ENCODE measurements at places on chromosomes 6 and 20.

- DNase-seq, result no peak
These were observed 291.4 kb downstream of the BTBD9 start for GRCh38 chr6:38348371-38348770.

- DNase-seq, result no peak
These were observed 158.3 kb upstream of the RUNX2 start for GRCh38 chr6:45169815-45170214.

DNA sequence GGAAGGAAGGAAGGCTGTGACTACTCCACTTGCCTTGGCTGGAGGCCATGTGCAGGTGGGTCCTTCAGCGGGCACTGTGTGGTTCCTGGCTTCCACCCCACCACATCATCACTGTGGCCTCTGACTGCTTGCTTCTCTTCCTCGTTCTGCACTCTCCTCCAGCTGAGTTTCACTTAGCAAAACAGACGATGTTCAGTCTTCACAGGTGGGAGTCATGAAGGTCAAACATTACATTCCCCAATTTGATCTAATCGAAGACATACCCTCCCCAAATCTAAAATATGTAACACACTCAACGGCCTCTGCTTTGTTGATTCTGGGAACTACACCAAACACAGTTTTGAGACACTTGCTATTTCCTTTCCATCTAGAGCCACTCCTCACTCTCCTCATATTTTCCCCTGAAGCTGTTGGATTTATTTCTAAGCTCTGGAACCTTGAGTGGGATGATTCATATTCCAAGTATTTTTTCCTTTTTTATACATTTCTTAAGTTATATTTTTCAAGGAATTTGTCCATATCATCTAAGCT lies 132.5 kb upstream of the FOXA2 start:
- no peak for DNase-seq

- no peak for DNase-seq
These were observed 9.5 kb upstream of the CDKN1A start for GRCh38 chr6:36669002-36669401.

DNA sequence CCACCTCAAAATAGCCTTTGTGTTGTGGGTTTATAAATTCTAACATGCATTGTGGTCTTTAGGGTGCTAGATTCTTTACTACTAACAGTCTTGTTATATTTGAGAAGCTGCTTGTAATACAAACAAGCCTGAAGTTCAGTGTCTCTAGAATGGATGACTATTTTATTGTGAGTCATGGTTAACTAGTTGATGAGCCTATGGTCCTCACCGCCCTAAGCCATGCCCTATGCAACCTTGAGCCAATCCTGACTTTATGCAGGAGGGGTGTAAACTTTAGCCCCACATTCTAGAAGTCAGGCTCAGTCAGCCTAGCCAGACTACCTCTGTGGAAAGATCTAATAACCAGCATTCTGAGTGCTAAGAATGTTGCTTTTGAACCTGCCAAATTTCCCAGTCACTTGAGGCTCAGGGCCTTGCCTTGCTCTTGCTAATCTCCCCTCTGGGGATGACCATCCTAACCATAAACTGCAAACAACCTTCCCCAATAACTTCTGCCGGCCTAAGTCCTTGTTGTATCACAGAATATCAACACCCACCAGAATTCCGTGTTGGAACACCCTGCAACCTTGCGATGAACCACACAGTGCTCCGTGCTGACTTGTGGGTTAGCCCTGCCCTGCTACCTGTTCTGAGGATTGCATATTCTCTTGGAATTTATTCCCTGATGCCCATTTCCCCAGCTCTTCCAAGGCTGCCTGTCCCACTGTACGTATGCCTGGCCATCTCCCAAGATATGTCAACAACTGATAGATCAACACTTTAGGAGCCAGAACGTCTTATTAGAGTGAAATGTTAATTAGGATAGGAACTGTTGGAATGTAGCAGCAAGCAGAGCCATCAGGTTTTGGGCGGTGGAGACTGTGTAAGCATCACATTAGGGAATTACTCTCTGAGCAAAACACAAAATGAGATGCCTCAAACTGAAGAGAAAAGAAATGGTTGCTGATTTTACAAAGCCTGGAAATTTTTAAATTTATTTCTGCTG lies 71.7 kb upstream of the CEP85L start:
- DNase-seq, result no peak

DNA sequence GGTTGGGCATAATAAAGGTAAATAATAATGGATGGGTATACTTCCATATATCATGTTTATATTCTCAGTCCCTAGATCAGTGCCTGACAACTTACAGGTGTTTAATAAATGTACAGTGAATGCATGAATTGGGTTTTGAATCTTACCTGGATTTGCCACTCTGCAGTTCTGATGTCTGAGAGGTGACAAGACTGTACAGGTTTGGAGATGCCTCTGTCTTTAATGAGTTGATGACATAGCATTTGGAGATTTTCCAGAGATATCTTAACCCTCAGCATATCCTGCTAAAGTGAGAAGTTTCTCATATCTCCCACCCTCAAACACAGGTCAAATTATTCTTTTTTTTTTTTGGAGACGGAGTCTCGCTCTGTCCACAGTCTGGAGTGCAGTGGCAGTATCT lies 2.2 kb downstream of the ANKS1A start:
- DNase-seq, result no peak

GRCh38 chr6:46490425-46491200 lies 636 bp downstream of the RCAN2 start:
- no peak for DNase-seq

DNA sequence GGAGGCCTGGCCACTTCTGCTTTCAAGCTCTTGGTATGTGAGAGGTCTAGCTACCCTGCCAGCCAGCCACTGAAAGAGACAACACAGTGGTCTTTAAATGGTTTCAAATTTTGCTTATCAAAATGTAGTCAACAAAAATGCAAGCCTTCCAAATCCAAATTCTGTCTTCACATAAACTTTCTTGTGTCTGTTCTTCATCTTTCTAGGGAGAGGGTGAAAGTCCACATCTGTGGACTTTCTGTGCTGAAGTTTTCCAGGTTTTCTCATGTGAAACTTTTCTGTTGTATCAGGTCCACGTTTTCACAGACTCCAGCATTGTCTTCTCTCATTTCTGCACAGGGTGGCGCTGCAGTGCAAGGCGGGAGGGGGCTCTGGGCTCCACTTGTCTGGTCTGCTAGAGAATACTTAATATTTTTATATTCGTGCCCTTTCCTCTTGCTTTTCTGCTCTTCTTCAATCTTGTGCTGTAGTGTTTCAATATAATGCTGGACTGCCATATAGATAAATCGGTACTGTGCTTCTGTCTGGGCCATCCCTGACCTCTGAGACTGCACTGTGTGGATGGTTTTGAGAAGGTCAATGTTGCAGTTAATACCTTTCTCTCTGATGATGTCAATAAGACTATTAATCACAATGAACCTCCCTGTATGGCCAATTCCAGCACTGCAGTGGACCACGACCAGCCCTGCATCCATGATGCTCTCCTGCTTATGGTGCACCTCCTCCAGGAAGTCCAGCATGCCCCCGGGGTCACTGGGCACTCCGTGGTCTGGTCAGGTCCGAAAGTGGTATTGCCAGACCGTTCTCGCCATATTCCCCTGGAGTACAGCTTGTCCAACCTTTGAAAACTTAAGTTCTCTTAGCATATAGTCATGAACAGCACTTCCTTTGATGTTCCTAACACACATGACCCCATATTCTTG lies 161.6 kb upstream of the TNFAIP3 start:
- peak; percentile 46 for DNase-seq

- no peak for DNase-seq
These were observed 12.0 kb downstream of the CSNK2A1 start for GRCh38 chr20:531608-532007.

DNA sequence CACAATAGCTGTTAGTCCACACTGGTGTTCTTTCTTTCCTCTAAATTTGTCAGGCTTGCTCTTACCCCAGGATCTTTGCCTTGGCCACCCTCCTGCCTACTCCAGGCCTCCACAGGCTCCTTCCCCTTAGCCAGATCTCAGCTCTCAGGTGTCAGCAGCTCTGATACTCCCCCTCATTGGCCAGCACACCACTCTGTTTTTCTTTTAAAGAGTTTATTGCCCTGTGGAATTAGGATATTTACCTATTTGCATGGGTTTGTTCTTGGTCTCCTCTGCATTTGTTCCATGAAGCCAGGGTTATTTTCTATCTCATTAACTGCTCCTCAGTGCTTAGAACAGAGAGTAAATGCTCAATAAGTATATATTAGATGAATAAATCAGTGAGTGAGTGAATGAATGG lies 36.8 kb downstream of the GCNT2 start:
- DNase-seq, result no peak

GRCh38 chr6:6557886-6558285 lies 30.6 kb upstream of the LY86 start:
- no peak for DNase-seq

DNA sequence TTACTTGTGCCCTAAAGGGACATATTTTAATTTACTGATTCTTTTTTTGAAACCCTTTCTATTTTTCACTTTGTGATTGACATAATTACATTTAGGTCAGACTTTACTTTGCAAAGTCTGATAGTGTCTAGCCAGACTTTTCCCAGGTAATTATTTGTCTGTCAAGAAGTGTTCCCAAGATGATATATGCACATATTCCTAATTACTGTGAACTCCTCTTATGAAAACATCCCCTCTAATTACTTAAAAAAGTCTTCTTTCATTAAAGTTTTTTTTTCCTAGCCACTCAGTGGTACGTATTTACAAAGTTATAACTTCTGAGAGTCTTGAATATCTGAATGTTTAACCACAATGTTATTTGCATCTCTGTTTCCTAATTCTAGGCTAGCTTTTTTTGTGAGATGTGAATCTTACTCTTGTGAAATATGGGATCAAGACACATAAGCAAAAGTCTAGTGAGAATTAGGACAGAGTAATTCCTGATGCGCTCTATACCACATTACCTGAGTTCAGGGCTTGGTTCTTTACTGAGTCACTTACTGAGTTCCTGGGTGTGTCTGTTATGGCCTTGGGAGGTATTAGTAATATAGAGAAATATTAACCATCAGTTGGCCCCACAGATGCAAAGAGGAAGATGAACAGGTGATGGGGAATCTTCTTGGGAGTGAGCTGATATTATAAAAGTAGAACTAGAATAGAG lies 27.9 kb downstream of the FAM83B start:
- no peak for DNase-seq

- no peak for DNase-seq
These were observed 213.1 kb upstream of the ZFP64 start for GRCh38 chr20:52404671-52405070.
